ENCODE measurements at places on chromosomes 2 and 18. TPM values are rescaled to one million over a fixed set of nuclear protein-coding genes. Genes with fewer than 3 reads are reported as not detected.
A peak's percentile ranks its signal among the peaks of the same experiment; 100 is the strongest.

The AAK1 gene
- total RNA-seq = 121 TPM

The NT5C1B gene
- total RNA-seq = not detected

The CD207 gene
- total RNA-seq = not detected

DNA sequence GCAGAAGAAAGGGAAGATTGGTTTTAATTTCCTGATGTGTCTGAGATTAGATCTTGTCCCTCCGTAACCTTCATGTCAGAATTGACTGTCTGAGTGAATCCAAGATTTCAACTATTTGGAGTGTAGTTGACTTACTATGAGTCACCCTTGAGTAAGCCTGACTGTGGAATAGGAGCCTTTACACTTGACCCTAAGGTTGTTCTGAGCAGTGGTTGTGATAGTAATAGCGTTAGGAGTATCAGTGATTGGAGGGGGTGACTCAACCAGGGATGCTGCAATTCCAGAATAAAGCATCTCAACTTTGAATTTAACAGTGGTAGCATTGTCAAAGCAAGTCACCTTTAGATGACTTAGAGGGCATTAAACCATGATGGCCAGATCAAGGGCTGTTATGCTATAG, 979.5 kb upstream of the FAM98A start:
- no peak for DNase-seq

- DNase-seq = peak; percentile 87
Observed at GRCh38 chr2:157443795-157444640, at the start of gene CYTIP. Gene CYTIP (minus strand): TSS chr2:157444089. CDS start chr2:157444020, 69 bp downstream.

DNA sequence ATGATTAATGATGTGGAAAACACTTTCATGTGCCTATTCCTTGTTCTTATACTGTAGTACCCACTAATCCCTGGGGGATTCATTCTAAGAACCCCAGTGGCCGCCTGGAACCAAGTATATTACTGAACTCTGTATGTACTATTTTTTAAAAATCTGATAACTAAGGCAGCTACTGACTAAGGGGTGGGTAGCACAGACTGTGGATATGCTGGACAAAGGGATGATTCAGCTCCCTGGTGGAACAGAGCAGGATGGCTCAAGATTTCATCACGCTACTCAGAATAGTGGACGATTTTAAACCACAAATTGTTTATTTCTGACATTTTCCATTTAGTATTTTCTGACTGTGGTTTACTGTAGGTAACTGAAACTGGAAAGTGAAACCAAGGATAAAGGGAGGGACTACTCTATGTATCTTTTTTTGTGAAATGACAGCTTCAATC, 41.8 kb upstream of the CDC42EP3 start:
- DNase-seq = no peak

DNA sequence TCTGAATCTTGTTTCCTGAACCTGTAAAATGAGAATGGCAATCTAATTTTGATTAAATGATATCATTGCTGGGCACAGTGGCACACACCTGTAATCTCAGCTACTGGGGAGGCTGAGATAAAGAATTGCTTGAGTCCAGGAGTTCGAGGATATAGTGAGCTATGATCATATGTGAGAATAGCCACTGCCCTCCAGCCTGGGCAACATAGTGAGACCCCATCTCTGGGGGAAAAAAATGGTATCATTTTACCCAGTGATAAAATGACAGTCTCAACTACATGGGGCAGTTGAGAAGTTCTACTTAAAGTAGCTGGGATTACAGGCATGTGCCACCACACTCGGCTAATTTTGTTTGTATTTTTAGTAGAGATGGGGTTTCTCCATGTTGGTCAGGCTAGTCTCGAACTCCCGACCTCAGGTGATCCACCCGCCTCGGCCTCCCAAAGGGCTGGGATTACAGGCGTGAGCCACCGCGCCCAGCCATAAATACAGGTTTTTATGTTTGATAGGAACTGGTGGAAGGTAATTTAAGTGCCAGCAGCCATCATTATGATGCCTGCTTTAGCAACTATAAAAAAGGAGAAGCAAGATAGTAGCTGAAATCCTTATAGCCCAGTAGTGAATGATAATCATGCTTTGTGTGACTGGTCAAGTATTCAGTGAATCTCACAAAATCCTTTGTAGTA, 17.0 kb downstream of the BZW1 start:
- no peak for DNase-seq

DNA sequence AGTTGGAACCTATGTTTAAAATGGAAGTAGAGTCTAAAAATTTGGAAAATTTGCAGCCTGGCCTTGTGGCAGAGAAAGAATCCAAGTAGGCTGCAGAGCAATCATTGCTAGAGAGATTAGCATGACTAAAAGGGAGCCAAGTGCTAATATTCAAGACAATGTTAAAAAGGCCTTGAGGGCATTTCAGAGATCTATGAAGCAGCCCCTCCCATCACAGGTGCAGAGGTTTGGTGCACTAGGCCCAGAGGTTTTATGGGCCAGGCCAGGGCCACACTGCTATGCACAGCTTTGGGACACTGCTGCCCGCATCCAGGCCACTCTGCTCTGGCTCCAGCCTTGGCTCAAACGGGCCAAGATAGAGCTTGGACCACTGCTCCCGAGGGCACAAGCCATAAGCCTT, 6.7 kb upstream of the IL1A start:
- DNase-seq = no peak

DNA sequence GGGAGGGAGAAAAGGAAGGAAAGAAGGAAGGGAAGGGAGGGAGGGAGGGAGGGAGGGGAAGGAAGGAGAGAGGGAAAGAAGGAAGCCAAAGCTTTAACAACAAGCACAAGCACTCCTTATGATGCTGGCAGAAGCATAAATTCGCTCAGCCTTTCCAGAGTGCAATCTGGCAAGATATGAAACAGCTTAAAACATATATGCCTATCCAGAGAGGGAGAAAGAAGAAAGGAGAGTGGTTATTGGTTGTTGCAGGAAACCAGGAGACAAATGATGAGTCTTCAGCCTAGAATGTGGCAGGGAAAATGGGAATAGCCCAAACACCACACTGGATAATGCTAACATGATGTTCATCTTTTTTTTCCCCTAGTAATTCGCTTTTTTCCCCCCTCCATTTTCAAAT, 64.0 kb downstream of the STPG4 start:
- no peak for DNase-seq

The SAG gene
- total RNA-seq = not detected

The NLRC4 gene
- total RNA-seq = not detected

DNA sequence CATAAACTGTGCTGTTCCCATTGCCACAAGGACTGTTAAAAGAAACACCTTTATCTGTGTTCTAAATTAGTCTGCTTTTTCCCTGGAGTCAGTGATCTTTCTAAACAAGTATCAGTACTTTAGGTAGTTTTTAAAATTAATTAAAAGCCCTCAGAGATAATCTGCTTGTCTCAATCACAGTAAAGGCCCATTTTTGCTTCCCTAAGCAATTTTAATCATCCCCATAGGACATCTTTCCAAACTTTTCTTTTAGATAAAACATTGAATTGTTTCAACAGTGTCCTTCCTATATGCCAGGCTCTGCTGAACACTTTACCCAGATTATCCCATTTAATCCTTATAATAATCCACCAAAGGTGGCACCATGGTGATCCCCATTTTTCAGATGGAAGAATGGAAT, 3.9 kb downstream of the ERICH2 start:
- no peak for DNase-seq

GRCh38 chr2:70094978-70095719, 7.9 kb downstream of the PCBP1 start:
- DNase-seq = peak; percentile 74

GRCh38 chr18:32391126-32391525, 79.6 kb downstream of the GAREM1 start:
- DNase-seq = no peak

The PARD3B gene
- 0.77 TPM for total RNA-seq

GRCh38 chr2:7609556-7609955, 692.3 kb downstream of the RNF144A start:
- DNase-seq = no peak

GRCh38 chr2:5690286-5690685, 1.9 kb upstream of the SOX11 start:
- DNase-seq = no peak

- DNase-seq = peak; percentile 48
Observed at GRCh38 chr18:830315-830901, 18.4 kb upstream of the YES1 start.

The MAPK4 gene
- not detected for total RNA-seq

DNA sequence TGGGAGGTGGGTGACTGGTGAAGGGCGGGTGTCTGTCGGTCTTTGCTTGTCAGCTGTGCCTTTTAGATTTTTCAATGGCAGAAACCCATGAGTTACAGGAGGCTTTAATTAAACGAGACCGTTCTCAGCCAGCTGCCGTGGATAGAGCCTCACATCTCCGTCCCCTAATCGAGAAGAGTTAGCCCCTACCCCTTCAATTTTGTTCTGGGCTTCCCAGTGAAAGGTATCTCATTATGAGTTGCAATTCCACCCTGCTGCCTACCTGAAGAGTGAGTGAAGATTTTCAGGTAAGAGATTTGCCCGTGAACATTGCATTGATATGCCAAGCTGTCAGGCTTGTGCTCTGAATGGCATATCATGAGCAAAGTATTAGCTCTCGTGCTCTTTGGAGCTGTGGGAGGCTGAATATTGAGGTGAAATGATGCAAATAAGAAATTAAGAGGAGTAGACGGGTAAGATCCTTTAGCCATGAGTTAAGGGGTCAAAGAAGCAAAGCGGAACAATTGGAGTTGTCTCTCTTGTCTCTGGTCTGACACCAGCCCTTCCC, 118.7 kb upstream of the MSTN start:
- DNase-seq = no peak

- DNase-seq = no peak
Observed at GRCh38 chr2:153133716-153134115, 344.8 kb downstream of the RPRM start.

GRCh38 chr18:49967636-49968313, 154.4 kb upstream of the ACAA2 start:
- no peak for DNase-seq

DNA sequence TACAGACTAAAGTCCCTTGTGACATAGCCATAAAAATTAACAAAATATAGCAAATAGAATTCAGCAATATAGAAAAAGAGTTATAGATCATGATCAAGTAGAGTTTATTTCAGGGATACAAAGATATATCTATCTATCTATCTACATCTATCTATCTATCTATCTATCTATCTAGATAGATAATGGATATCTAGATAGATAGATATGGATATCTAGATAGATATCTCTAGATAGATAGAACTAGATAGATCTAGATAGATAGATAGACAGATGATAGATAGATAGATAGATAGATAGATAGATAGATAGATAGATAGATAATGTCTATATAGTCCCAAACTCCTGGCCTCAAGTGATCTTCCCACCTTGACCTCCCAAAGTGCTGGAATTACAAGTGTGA, 17.3 kb upstream of the CHMP3 start:
- no peak for DNase-seq

GRCh38 chr2:231378026-231378722, 17.3 kb upstream of the B3GNT7 start:
- DNase-seq = no peak

The FAM168B gene
- 53.3 TPM for total RNA-seq

DNA sequence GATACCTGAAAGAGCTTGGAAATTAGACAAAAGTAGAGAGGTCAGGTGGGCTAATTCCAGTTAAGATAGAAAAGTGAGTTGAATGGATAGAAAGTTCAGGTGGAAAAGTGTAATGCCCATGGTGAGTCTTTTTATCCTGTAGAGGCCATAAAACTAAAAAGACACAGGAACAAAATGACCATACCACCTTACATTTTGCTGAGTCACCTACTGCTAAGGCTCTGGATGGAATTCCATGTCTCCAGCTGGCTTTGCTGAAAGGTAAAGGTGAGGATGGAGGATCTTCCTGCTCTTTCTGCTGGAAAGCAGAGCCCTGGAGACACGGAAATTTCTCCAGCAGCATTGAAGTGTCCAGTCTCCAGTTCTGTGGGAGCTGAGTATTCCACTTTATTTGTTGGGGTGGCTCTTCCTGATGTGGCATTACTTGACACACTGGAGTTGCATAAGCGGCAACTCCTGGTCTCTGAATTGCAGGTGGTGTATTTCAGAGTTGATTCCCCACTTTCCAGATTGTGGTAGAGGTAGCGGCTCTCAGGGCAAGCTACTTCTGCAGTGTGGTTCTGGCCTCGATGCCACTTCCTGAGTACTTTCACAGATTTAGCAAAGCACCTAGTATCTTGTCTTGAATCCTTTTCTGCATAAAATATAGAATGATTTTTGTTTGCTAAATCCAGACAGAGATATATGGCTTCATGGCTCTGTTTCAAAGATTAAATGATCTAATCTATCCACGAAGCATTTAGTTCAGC, 10.7 kb downstream of the IL1RL2 start:
- peak; percentile 14 for DNase-seq

- DNase-seq = no peak
Observed at GRCh38 chr18:29626094-29626493, 1416.4 kb downstream of the DSC3 start.

The AFG3L2 gene
- 36.4 TPM for total RNA-seq

GRCh38 chr18:74082742-74083556, 64.7 kb downstream of the FBXO15 start:
- DNase-seq = peak; percentile 31

DNA sequence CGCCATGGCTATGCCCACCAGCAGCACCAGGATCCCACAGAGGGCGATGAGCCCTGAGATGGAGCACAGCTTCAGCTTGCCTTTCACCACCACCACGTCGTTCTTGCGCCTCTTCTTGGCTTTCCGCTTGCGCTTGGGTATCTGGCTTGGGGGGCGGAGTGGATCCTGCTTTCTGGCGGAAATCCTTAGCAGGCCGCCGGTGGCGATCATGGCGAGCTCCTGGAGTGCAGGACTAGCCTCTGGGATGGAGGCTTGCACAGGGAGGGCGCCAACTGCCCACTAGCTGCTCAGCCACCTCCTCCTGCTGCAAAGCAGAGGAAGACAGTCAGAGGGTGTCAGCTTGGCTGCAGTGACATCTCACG, 3.5 kb downstream of the TMEM200C start:
- no peak for DNase-seq

DNA sequence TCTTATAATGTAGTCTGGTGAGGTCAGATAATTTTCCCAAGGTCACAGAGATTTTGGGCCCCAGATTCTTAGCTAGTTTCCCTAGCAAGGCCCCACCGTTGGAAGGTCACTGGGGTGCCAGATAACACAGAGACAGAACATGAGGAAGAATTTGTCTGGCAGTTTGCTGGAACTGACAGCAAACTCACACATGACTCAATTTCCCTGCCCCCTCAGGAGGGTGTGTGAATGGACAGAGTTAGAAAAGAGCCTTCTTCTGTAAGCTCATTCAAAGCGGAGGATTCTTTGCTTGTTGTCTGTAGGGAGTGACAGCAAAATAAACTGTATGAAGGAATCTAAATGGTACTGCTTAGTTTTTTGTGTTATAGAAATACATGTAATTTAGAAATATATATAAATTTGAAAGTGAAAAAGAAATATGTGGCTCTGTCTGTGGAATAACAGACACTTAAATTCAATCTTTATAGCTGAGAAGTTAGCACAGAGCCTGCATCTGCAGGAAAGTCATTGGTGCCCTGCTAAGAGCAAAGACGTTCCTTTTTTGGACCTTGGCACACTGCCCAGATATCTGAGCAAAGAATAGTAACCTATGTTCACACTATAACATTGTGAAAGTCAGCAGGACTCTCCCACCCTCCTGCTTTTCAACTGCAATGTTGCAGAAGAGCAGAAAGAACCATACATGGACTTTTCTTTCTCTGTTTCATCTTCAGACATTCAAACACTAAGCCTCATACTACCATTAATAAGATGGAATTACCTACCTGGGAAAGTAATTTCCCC, 2.1 kb downstream of the MDH1 start:
- no peak for DNase-seq
